ENCODE measurements at places on chromosomes 4 and X. TPM values are rescaled to one million over a fixed set of nuclear protein-coding genes. Genes with fewer than 3 reads are reported as not detected.

The UGT2A1 gene
- not detected for polyA plus RNA-seq

The NEK1 gene
- 10.5 TPM for polyA plus RNA-seq

The CLNK gene
- not detected for polyA plus RNA-seq

The GABRQ gene
- polyA plus RNA-seq: not detected

The DGKK gene
- not detected for polyA plus RNA-seq

The EMCN gene
- polyA plus RNA-seq: not detected

The EPHA5 gene
- not detected for polyA plus RNA-seq

The HSFX1 gene
- polyA plus RNA-seq: 0.14 TPM

The PCDH7 gene
- not detected for polyA plus RNA-seq

The FAM53A gene
- 1.5 TPM for polyA plus RNA-seq

The ENOPH1 gene
- 42.4 TPM for polyA plus RNA-seq

The EREG gene
- polyA plus RNA-seq: not detected

The AFF2 gene
- not detected for polyA plus RNA-seq

The CT45A5 gene
- not detected for polyA plus RNA-seq

The IDUA gene
- polyA plus RNA-seq: 9.3 TPM

The COL4A6 gene
- not detected for polyA plus RNA-seq

The FAM9A gene
- polyA plus RNA-seq: not detected

The SPANXN4 gene
- polyA plus RNA-seq: not detected

The ZFP92 gene
- 0.41 TPM for polyA plus RNA-seq

The L1CAM gene
- 0.38 TPM for polyA plus RNA-seq

The PAGE2 gene
- polyA plus RNA-seq: not detected

The PDGFC gene
- polyA plus RNA-seq: not detected

The ERVMER34-1 gene
- not detected for polyA plus RNA-seq

The ATP7A gene
- 4.6 TPM for polyA plus RNA-seq

The OPRPN gene
- not detected for polyA plus RNA-seq

The FATE1 gene
- polyA plus RNA-seq: not detected

The F11 gene
- not detected for polyA plus RNA-seq

The HMX1 gene
- not detected for polyA plus RNA-seq

The FRMD7 gene
- polyA plus RNA-seq: not detected

The PAGE5 gene
- not detected for polyA plus RNA-seq

The OTC gene
- polyA plus RNA-seq: not detected

The MFAP3L gene
- 0.10 TPM for polyA plus RNA-seq

The MAGEA12 gene
- polyA plus RNA-seq: not detected

The ARX gene
- not detected for polyA plus RNA-seq

The CT47B1 gene
- not detected for polyA plus RNA-seq

The CPLX1 gene
- polyA plus RNA-seq: not detected

The CHRDL1 gene
- polyA plus RNA-seq: not detected

The MSMO1 gene
- 22.4 TPM for polyA plus RNA-seq

The F8A2 gene
- polyA plus RNA-seq: not detected

The ASMT gene
- 0.40 TPM for polyA plus RNA-seq

The ADAD1 gene
- polyA plus RNA-seq: not detected

The PITX2 gene
- polyA plus RNA-seq: not detected

The CYLC1 gene
- polyA plus RNA-seq: not detected

The NHSL2 gene
- polyA plus RNA-seq: 17.8 TPM

The SATL1 gene
- not detected for polyA plus RNA-seq

The CFAP47 gene
- polyA plus RNA-seq: not detected

The CSN1S1 gene
- polyA plus RNA-seq: not detected

The NAP1L5 gene
- 2.5 TPM for polyA plus RNA-seq

The BANK1 gene
- polyA plus RNA-seq: 0.74 TPM

The HELT gene
- polyA plus RNA-seq: not detected

The ITGB1BP2 gene
- not detected for polyA plus RNA-seq

Measured in CD8-positive, alpha-beta memory T cell (primary cell).